ENCODE measurements at places on chromosomes 7 and 10.

DNA sequence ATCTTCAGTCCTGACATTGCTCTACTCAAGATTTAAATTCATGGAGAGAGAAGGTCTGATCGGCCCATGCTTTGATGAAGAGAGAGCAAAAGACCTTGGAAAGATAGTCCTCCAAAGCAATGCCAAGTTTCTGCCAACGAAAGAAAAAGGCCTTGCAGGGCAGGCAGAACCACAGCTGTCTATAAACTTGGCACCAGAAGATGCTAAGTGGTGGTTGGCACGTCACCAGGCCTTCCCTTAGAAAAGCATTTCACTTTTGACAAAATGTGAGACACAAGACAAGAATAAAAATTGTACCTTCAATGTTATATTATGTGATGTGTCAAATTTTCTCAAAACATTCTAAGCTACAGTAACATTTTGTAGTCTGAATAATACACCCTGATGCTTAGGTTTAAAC, 42.0 kb upstream of the FGFR2 start:
- DNase-seq, result no peak

GRCh38 chr7:25823571-25823970, 328.4 kb upstream of the NFE2L3 start:
- no peak for DNase-seq

DNA sequence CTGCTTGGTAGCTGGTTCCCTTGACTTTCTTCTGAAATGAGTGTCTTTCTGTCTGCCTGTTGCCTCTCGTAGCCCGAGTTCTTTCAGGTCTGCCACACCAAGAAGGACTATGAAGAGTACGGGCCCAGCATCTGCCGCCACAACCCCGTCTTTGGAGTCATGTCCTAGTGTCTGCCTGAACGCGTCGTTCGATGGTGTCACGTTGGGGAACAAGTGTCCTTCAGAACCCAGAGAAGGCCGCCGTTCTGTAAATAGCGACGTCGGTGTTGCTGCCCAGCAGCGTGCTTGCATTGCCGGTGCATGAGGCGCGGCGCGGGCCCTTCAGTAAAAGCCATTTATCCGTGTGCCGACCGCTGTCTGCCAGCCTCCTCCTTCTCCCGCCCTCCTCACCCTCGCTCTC, 94.8 kb downstream of the ACTR3B start:
- DNase-seq, result no peak

DNA sequence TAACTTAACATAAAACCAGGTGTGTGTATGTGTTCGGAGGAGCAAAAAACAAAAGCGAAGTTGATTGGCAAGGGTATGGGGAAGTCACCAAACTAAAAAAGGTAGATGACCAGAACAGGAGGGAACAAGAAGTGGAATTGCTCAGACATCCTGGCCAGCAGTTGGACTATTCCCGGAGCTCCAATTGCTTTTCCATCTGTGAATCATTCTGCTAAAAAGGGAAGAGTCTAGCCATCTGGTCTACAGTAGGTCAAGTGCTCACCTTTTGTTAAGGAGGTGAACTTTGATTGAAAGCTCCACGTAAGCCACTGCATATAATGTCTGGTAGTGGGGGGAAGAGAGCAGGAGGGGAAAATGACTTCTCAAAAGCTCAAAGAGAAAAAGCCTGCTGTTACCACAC, 50.0 kb upstream of the BET1 start:
- DNase-seq, result no peak

- DNase-seq, result no peak
Observed at GRCh38 chr10:57964351-57964750, 303.3 kb downstream of the IPMK start.

- no peak for DNase-seq
Observed at GRCh38 chr10:11404901-11405300, 206.5 kb downstream of the USP6NL start.

DNA sequence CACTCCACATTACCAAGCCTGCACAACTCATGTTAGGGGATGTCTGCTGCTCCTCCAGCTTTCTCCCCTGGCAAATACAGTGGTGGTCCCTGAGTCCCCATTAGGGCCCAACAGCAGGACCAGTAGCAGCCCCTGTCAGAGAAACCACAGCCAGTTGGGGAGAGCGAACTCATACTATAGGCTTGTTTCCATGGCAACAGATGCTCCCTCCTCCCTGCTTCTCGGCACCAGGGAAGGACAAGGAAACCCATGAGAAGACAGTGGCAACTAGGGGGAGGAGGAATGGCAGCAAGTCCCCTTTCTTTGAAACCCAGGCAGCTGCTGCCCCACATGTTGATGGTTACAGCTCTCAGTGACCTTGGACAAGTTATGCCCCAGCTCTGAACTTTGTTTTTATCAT, 326.4 kb downstream of the KCNMA1 start:
- DNase-seq, result no peak

DNA sequence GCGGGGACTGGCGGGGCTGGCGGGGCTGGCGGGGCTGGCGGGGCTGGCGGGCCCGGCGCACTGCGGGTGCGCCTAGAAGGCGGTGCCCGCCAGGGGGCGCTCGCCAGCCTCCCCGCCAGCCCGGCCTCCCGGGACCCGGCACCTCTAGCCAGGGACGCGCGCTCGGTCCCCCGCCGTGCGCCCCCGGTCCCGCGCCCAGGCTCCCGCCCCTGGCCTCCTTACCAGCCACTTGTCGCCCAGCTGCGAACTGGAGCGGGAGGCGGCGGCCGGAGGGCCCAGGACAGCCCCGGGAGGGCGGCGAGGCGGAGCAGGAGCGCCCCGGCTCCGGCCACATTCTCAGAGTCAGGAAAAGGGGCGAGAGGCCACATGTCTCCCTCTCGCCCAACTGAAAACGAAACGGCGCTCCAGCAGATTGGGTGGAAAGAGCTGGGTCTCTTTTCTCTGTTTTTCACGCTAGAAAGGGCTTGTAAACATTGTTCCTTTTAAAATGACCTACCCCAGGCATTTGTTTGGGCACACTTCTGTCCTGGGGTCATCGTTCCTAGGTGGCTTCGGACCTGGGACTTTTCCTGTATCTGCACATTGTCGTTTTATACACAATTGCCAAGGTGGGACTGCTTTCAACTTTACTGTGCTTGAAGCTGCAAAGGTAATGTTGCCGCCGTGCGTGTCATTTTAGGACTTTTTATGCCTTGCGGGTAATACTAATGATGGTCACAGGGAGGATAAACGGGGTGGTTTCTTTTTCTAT, 378 bp upstream of the PRKCQ start:
- DNase-seq, result peak; percentile 73

Measured in stimulated activated CD4-positive, alpha-beta T cell treated with anti-CD3 and anti-CD28 coated beads, Interleukin-15, amount 100 ng/mL, for 48 hours (primary cell).